ENCODE measurements at places on chromosomes 3 and 15.

- no peak for DNase-seq
Measured at GRCh38 chr3:150265305-150265704, 142.8 kb upstream of the TSC22D2 start.

DNA sequence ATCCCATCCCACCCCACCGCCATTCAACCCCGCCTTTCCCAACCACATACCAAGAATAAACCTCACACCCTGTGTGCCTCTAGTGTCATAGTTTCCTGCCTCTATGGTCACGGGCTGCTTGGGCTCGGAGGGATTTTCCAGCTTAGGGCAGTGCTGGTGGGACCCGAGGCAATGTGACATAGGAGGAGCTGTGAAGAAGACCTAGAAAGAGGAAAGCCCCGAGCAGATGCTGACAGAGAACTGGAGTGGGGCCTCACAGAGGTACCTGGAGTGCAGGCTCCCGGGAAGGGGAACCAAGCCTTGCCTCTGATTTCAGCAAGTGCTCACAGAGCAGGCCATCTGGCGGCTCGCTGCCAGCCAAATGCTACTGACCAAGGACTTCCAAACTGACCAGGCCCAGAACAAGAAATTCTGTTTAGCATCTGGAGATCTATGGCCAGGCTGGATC, 27.5 kb downstream of the BHLHE40 start:
- DNase-seq, result peak; percentile 57

- no peak for DNase-seq
Measured at GRCh38 chr15:35281515-35281914, 196.4 kb upstream of the NANOGP8 start.

DNA sequence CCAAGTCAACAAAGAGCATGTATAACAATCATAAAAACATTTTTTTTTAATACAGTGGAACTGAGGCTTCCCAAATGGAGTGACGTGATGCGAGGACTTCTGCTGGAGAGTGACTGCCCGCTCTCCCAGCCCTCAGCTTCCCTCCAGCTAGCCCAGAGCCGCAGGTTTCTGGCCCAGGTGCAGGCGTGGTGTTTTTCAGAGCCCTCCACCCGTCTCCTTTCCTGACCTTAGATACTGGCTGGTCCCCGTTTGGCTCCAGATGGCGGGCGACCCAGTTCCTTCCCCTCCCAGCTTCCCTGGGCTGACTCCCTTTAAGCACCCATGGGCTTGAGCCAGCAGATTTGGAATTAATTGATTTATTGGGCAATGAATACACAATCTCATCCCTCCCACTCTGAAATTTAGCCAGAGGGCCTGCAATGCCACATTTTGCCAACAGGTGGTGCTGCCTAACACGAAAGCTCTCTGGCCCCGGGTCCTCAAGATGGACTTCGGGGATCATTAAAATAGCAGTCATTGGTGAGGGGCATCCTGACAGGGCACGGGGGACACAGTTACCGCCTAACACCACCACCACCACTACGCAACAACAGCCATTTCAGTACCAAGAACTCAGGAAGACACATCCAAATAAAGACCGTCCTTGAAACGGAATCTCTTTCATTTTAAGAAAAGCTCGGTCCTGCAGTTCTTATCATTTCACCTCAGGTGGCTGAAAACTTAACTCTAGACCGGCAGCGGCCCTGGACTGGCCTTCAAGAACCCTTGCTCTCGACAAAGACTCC, 47.5 kb upstream of the MUC4 start:
- peak; percentile 71 for DNase-seq

DNA sequence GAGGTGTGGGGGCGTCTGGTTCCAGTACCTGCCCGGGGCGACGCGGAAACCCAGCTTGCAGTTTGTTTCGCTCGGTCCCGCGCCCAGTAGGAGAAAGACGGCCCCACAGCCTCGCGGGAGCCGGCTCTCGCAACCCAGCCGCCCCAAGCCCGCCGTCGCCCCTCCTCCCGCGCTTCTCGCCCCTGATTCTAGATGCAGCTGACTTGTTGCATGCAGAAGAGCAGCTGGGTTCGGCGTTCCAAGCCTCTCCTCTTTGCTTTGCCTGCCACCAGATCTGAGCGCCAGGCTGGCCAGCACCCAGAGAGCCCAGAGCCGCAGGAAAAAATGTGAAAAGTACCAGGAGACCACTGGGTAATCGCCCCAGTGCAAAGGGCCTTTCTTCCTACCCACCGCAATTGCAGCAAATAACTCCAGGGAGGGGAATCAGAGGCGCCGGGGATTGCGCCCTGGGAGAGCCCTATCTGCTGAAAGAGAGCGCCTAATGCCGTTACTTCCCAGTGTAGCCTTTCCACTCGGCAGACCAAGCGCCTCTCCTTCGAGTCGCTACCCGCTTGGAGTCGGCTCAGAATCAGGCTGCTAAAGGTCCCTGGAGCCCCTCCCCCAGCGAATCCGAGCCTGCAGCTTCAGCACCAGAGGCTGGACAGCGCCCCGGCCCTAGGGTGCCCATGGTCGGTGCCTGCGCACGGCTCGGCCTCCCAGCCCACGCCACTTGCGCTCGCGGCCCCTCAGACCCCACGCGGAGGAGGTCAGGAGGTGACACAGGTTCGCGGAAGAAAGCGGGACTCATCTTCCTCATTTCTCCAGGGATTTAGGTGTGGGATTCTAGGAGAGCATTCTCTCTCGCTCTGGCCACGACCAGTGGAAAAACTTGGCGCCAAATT, 15.7 kb upstream of the AEN start:
- DNase-seq, result peak; percentile 33

DNA sequence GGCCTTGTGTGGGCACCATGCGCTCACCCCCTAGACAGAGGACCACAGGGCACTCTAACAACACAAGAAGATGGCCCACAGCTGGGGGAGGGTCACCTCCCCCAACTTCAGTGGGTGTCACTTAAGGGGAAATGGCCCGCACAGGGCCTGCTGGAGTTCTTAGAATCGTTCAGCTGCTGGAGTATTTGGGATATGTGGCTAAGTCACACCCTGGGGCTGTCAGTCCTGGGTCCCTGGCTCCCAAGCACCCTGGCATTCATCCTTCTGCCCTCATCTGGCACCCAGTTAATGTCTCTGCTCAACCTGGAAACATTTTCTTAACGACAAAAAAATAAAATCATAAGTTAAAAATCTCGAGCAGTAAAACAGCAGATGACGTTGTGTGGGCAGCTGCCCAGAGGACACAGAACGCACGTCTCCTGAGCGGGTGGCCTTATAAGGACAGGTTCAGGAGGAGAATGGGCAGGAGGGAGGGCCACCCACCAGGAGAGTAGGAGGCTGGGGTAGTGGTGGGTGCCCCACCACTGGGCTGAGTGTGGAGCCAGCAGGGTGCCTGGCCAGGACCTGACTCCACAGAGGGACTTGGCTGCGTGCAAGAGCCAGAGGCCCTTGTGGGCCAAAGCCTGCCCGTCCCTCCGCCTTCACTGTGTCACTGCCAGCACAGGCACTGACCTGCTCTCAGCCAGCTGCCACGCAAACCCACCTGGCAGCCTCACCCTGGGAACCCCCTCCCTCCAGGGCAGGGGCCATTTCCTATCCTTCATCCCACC, 11.5 kb downstream of the KBTBD13 start:
- DNase-seq, result no peak

DNA sequence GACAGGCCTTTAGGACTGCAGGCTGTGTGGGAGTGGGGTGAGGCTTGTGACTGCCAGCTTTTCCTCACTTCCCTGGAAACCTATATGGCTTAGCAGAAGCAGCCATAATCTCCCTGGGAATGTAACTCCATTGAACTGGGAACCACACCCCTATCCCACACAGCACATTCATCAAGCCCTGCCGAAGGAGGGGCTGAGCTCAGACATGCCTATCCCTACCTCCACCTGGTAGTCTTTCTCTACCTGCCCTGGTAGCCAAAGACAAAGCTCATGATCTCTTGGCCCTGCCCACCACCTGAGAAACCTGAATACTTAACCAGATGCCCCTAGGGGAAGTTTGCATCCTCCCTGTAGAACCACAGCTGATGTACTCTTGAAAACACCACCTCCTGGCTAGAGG, 219.8 kb downstream of the UNC13C start:
- no peak for DNase-seq

- no peak for DNase-seq
Measured at GRCh38 chr3:128236657-128237056, 83.4 kb downstream of the EEFSEC start.

All from activated CD4-positive, alpha-beta T cell treated with anti-CD3 and anti-CD28 coated beads for 24 hours (primary cell).